ENCODE measurements at places on chromosomes 7 and 10.
A peak's percentile ranks its signal among the peaks of the same experiment; 100 is the strongest.

DNA sequence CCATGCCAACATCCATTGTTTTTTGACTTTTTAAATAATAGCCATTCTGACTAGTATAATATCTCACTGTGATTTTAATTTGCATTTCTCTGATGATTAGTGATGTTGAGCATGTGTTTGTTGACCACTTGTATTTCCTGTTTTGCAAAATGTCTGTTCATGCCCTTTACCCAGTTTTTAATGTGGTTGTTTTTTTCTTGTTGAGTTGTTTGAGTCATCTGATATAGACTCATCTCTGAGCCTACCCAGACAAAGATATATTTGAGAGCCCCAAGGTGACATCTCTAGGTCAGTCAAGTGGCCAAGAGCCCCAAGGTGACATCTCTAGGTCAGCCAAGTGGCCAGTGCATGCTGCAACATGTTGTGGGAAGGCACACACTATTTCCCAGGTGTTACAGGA lies 224.7 kb downstream of the HECW1 start:
- DNase-seq: no peak

- DNase-seq: no peak
These were observed 266.8 kb upstream of the STEAP1 start for GRCh38 chr7:89887489-89887888.

- DNase-seq: no peak
These were observed 1.5 kb downstream of the CYP3A7 start for GRCh38 chr7:99733448-99733847.

DNA sequence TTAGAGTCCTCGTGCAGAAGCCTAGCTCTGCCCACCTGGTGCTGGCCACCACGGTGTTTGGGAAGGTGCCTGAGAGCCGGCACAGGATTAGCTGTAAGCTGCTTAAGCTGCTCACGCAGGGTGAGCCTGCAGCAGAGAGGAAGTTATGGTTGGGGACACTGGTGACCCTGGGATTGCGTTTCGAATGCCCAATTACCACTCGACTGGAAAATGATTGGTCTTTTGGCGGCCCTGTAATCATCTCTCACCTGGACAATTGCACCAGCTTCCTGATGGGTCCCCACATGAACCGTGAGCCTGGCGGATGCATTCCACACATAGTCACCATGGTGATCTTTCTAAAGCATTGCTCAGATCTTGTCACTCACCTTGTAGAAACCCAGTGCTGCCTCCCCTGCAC lies 442.3 kb upstream of the ZMIZ1 start:
- DNase-seq: no peak

- DNase-seq: peak; percentile 26
These were observed 19.5 kb upstream of the PTF1A start for GRCh38 chr10:23172429-23173213.

GRCh38 chr10:88361995-88362807 lies 220.9 kb downstream of the RNLS start:
- DNase-seq: no peak

GRCh38 chr10:4883079-4883739 lies 57.2 kb downstream of the AKR1E2 start:
- no peak for DNase-seq

- DNase-seq: no peak
These were observed 20.0 kb downstream of the SH3PXD2A start for GRCh38 chr10:103835096-103836050.

DNA sequence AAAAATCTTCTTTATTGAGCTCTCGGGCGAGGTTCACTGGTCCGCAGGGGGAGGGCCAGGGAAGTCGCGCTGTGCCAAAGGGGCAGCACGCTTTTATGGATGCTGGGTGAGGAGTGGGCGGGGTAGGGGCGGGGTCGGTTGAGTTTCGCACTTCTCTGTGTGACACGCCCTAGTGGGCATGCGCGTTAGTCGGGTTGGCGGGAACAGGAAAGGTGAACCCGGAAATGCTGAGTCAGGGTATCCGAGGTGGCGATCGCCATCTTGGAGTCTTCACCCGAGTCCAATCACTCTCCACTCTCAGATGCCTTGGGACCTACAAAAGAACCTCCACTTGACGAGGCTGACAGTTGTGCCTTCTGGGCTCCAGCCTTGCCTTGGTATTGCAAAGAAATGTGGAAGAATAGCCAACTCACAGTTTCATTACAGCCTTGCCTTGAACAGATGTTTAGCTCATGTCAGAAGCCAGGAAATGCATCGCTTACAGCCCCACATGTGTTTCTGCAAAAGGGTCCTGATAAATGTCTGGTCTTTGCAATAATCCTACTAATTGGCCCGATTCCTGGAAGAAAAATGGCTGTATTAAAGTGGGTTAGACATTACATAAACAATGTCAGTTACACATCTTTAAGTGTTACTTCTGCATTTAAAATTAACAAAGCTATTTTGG lies 64.1 kb downstream of the AHR start:
- no peak for DNase-seq
